ENCODE measurements at places on chromosomes 1 and 21.

GRCh38 chr1:220283625-220284024 is 11.4 kb upstream of the RAB3GAP2 start:
- no peak for DNase-seq

DNA sequence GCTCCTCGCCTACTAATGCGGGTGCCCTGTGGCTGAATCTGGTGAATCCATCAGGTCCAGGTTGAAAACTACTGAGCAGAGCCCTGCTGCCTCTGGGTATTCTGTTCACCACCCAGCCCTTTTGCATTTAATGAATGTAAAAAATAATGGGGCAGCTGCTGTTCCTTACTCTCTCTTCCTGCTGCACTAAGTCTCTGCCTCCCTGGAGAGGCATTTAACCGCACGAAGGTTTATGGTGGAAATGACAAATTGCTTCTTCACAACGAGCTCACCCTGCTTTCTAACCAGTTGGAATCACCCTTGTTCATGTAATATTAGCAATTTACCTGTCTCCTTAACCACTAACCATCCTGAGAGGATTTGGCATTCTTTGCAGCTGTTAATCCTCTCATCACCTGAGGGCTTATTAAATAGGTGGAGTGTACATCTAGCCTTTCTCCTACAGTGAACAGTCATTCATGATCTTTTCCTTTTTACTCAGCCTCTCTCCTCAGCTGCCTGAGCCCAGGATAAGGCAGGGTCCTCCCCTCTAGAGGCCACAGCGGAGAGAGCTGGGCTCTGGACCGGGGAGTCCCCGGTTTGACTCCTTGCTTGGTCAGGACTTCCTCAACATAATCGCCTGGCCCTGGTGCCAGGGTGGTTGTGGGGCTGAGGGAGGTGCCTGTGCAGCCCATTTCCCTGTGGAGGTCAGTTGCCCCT is 97.6 kb downstream of the NOS1AP start:
- no peak for DNase-seq

DNA sequence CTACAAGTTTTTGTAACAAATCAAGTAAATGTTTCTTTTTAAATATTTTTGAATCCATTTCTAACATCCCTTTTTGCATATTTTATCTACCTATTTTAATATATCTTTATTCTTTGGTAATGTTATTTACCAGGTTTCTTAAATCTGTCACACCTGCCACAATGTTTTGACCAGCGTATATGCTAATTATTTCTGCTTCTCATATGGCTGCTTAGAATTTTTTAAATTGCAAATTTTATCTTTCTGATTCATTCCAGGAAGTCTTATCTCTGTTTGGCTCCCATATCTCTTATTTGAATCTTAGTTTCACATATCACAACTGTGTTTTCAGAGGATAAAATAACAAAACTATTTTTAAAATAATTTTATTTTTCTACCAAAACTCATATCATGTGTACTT is 1411.1 kb downstream of the KCNT2 start:
- no peak for DNase-seq

- DNase-seq, result no peak
Measured at GRCh38 chr1:31923901-31924535, 14.2 kb downstream of the PTP4A2 start.

- no peak for DNase-seq
Measured at GRCh38 chr1:111162488-111162880, 22.5 kb downstream of the CEPT1 start.

- DNase-seq, result no peak
Measured at GRCh38 chr1:112250892-112251291, 145.1 kb upstream of the CTTNBP2NL start.

DNA sequence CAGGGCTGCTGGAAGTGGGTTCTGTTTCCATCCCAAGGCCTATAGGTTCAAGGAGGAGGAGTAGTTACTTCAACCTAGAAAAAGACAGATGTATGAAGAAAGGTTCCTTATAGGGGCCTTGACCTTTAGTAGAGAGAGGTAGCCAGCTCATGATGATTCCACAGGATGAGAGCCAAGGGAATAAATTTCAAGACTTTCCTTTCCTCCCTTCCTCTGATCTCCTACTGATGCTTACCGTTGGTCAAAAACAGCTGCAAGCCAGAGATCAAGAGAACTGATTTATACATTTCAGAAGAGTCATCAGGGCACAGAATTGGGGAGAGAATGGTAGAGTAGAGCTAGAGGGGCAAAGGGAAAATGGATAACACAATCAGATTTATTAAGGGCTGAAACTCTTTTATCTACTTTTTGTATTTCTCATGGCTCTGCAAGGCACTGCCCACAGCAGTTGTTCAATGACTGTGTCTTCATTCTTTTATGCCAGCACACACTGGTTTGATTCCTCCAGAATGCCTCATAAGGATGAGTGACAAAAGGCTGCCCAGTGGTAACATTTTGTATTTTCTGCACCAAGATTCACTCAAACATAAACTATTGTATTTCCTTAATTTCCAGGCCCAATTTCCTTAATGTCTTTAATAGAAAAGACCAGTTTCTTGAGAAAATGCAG is 37.4 kb downstream of the AK5 start:
- no peak for DNase-seq

DNA sequence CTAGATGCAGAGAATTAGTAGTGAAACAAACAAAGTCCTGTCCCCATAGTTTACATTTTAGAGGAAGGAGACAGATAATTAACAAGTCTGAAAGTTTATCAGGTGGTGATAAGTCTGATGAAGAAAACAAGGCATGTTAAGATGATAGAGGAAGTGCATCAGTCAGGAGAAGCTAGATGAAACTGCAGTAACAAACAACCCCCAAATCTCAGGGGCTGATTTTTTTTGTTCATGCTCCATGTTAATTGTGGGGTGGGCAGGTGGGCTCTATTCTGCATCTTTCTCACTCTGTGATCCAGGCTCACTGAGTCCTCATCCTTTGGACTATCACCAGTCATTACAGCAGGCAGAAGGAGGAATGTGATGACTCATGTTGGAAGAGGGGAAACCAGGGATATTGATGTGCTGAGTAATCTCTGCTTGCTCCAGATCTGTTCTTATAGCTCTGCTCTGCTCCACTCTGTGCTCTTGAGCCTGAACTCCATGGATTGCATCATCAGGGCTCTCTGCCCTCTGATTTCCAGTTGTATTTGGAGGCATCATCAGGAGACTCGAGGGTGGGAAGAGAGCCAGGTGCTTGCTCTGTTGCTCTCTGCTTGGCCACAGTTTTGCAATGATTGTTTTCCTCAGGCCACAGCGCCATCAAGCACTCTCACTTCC is 166.9 kb downstream of the IER5 start:
- DNase-seq, result no peak

DNA sequence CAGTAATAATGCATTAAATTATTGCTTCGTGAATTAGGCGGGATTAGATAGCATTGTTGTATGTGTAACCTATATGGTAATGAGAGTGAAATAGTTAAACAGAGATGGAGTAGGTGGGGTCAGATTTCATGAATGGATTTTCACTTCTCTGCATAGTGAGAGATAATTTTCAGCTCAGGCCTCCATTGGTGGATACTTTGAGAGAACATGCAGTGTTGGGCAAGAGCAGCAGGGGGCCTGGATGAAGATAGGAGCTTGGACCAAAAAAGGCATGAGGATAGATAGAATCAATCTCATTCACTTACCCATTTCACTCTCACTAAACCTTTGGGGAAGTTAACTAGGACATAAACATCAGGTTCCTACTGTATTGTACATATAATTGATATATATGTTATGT is 39.5 kb upstream of the C1orf87 start:
- DNase-seq, result no peak

DNA sequence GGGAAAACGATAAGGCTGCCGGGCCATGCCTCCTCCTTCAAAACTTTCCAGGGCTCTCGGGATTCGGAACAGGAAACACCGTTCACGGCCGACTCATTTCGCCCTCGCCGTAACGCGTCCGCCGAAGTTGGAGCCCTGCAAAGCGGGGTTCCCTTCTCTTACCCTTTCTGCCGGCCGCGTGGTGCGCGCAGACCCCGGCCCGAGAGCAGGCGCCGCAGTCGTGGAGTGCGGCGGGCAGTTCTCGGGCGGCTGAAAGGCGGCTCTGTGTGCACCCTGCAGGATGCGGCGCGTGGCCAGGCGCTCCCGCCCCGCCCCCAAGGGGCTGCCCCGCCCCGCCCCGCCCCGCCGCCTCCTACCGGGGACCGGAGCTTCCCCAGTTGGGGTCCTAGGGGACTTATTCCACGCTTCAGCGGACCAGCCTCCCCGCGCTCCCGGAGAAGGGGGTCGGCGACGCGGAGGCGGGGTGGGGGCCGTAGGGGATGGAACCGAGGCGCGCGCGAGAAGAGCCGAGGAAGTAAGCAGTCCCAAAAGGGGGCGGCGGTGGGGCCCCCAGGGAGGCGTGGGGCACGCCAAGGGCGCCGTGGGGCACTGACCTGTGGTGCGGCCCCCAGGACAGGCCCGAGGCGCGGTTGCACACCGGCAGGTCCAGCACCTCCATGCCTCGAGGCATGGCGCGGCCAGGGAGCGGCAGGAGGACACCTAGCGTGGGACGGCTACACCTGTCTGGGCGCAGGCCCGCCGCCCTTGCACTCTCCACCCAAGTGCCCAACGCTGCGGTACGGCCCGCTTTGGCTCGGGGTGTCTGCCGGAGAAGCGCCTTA is at the start of gene MCOLN2:
TSS of gene MCOLN2 (minus strand) at position 268 of the 821 bp plus-strand sequence. CDS start at position 27, 241 bp downstream.
- peak; percentile 65 for DNase-seq

All from CD4-positive, alpha-beta T cell treated with Interleukin-17A for 1 hour (primary cell).